Activated naive CD4-positive, alpha-beta T cell treated with anti-CD3 and anti-CD28 coated beads, Interleukin-2, amount 10 ng/mL, durations not matched to agents 7 days and 5 days (primary cell): ENCODE measurements at places on chromosomes 4 and X.

DNA sequence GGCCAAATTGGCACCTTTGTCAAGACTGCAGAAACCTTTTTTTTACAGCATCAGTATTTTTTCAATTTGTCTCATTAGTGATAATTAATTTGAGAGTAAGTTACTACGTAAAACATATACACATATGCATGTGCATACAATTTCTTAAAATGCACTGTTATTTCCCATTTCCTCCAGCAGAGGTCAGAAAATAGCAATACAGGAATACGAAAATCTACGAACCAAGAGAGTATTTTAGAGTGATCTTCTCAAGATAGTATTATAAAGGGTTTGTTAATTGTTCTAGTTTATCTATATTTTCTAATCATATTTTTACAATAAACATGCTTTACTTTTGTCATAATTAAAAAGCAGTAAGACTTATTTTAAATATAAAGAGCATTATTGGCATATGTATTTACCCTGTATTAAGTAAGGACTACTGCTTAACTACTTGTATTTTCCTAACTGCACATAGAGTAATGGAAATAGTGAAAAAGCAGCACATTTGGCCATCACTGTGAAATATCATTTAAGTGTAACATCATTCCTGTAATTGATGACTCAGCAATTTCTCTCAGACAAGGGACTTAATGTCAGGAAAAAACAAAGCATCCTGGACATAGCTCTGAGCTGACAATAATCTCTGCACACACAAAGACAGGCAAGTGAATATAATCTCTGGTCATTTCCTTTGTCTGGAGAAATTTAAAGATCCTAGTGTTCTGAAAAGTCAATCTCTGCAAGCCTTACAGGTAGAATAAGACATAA lies 45.6 kb downstream of the MAOB start:
- no peak for DNase-seq

- no peak for DNase-seq
Measured at GRCh38 chr4:172018358-172018757, 205.2 kb downstream of the GALNTL6 start.

GRCh38 chrX:31092476-31092875 lies 20.6 kb upstream of the FTHL17 start:
- no peak for DNase-seq

DNA sequence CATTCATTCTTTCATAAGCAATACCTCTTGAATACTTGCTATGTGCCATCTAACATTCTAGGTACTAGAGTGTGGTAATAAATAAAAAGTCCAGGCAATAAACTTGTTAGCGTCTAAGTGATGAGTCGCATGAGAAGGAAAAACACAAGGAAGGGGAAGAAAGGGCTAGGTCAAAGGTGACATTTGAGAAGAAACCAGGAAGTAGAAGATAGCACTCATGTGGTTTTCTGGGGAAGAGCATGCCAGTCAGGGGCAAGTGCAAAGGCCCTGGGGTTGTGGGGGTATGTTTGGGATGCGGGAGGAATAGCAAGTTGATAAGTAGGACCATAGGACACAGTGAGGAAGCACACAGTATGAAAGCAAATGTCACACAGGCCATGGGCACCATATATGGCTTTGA lies 157.0 kb downstream of the TSPAN5 start:
- no peak for DNase-seq

GRCh38 chr4:88418411-88418810 lies 38.5 kb upstream of the HERC5 start:
- no peak for DNase-seq

DNA sequence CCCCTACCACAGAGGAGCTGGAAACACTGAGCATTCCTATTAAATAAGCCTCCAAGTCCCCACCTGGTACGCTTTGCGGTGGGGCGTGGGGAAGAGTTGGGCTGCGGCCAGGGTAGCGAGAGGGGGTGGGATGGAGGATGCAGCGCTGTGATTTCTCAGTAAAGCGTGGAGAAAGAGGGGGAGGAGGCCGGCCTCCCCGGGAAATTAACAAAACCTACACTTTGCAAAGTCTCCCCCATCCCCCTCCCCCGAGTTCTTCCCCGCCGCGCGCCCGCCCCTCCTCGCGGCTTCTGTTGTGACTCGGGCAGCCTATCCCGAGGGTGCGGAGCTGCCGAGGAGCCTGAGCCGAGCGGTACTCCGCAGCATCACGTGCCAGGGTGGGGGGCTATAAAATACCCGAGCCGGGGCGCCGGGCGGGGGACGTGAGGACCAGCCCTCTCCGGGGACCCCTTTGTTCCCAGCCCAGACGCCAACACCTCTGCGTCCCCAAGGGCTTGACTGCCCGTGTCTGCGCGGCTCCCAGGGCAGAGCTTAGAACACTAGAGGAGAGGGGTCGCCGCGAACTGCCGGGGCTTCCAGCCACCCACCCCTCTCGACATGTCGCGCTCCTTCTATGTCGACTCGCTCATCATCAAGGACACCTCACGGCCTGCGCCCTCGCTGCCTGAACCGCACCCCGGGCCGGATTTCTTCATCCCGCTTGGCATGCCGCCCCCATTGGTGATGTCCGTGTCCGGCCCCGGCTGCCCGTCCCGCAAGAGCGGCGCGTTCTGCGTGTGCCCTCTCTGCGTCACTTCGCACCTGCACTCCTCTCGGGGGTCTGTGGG lies at the start of gene GSX2:
TSS of gene GSX2 (plus strand) at position 416 of the 827 bp plus-strand sequence. CDS start at position 598, 182 bp downstream.
- no peak for DNase-seq

DNA sequence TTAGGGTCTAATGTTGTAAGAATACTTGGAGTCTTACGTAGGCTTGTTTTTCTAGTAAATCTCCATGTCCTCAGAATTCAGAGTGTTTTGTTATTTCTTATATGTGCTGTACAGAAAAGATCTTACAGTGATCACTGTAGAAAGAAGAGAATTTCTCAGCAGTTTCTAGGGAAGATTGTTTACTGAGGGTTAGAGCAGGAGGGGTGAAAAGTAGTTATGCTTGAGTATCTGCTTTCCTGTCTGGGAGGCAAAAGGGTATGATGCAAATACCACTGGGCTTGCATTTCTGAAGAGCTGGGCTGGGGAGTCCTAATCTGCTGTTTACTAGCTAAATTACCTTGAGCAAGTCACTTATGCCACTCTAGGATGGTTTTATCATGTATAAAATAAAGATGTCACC lies 78.2 kb downstream of the BEND4 start:
- DNase-seq, result no peak

DNA sequence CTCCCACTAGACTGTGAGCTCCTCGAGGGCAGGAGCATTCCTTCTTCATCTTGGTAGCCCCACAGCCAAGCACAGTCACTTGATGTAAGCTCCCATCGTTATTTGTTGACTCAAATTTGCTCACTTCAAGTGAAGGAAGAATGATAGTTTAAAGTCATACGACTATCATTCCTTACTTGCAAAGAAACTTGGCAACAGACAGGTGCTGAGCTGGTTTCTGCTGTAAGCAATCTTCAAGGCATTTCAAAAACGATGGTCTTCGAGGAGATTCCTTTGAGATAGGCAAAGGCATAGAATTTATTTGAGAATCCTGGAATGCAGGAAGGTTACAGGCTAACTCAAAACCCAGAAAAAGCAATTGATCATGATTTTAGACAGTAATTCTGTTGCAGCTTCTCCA lies 64.8 kb downstream of the QDPR start:
- no peak for DNase-seq

DNA sequence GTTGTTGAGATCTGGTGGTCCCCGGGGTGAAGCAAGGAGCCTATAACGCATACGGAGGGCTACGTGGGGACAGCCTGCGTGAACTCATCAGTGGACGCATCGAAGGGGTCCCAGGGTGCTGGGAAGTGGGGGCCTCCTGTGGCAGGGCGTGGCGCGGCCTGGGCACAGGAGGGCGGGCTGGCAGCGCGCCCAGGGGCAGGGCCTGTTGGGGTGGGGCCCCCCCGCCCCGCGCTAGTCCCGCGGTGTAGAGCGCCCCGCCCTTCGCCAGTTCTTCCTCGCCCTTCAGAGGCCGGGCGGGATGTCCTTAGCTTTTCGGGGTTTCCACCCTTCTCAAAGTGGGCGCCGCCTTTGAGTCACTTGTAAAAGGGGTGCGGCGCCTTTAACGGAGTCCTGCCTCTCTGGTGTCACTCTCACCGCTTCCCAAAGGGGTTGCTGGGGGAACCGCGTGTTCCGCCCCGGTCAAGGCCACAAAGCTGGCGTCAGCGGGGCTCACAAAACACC lies 632 bp downstream of the PLP2 start:
- peak; percentile 82 for DNase-seq

GRCh38 chr4:180103794-180104193 lies 2139.4 kb upstream of the TENM3 start:
- DNase-seq, result no peak

DNA sequence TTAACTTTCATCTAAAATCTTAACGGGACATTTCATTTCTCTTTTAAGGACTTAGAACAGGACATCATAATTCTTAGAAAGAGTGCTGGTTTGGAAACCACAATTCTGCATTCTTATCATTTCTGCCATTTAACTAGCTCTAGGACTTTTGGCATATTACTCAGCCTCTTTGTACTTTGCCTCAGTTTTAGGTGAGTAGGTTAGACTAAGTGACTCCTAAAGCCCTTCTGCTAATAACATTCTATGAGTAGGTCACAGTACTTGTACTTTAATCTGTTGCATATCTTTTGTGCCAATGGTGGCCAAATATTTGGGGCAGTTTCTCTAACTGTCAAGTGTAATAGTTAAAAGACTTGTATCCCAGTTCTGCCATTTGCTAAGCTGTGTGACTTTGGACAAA lies 115.4 kb upstream of the NUDT6 start:
- DNase-seq, result no peak

DNA sequence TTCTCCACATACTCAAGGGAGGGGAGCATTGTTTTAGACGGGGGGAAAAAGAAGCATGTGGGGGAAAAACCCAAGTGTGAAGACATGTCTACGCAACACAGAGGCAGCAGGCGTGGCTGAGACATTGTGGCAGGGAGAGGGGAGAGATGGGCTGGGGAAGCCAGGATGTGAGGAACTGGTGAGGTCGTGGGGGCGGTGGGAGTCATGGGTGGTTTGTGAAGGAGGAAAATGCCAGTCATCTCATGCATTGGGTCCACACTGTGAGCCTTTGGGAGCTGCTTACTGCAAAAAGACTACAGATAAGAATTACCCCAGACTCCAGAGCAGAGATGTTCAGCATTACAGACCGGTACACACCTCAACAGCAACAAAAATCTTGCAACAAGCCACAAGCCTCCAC lies 2.1 kb downstream of the JAKMIP1 start:
- no peak for DNase-seq

DNA sequence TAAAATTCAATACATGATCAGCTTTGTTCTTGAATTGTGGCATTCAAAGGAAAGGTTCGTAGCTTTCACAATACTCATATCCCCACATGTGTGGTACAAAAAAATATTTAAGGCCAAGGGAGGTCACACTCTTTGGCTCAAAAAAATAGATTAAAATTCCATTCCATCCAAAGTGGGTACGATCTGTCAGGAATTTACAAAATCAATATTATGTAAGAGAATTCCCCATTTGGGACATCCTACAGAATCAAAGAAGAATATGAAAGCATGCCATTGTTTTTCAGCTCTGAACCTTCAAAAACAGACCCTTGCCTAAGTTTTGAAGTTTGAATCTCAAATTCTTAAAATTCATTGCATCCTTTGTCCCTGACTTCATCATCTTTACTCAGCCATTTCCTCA lies 85.8 kb downstream of the MID1 start:
- no peak for DNase-seq

GRCh38 chrX:23900220-23900797 lies 7.4 kb downstream of the APOO start:
- no peak for DNase-seq

DNA sequence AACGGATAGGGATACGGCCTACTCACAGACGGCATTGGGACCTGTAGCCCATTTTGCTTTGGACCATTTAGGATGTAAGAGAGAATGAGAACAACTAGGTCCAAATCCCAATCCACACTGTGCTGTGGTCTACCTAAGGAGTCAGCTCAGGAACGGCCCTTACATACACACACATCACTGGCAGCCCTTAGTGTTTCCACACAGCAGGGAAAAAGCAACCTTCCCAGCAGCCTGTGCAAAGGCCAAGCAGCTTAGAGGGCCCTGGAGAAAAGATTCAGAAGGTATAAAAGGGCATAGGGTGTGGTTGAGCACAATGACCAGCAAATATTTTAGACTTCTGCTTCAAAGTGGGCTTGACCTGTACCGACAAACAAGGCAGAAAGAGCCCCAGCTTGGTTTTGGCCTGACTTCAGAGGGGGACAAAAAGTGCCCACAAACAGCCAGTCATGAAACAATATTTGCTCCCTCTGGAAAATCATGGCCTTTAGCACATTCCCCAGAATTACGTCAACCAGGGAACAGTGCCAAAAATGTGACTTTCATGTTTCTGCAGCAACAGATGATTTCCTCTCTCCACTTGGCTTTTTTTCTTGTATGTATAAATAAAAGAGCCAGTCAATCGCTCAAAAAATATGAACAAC lies 359.5 kb upstream of the FGF16 start:
- no peak for DNase-seq

GRCh38 chr4:173191623-173192041 lies 23.0 kb downstream of the GALNT7 start:
- no peak for DNase-seq

- DNase-seq, result peak; percentile 24
Measured at GRCh38 chrX:23742174-23742696, 841 bp downstream of the ACOT9 start.

DNA sequence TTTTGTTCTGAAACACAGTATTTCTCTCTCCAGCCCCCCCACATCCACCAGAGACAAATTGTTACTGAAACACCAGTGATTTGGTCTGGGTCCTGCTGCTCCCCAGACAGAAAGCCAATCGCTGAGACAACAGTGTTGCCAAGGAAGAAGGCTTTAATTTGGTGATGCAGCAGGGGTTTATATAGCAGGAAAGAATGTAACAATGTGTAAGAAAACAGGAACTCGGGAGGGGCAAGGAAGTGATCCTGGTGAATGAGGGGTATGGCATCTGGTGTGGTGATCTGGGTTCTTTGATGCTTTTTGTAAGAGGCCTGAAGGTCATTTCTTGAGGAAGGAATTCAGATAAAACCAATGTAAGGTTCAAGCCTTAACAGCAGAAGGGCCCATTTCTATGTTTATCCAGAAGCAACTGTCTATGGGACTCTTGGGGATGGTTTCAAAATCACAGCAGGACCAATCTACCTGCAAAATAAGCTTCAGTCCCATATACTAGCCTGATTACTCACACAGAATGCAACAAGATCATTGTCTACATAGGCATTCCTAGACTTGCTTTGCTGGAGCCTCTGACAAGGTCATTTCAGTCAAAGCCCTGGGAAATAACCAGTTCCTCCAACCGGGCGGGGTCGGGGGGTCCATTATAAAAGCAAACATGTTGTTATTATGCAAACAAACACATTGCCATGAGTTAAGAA lies 445.2 kb upstream of the ZFP42 start:
- DNase-seq, result no peak

DNA sequence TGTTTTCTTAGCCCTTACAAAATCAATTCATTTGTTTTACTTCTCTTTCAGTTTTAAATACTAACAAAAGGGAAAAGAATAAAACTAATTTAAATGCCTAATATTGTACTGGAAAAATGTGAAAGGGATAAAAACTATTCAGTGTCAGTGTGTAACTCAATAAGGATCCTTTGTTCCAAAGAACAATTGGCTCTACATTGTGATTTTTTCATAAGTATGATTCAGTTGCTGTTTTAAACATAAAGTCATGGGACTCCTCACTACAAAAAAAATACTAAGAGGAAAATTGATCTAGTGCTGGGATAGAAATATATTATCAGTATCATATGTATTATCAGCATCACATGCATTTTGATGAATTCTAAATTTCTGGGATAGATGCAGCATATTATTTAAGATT lies 199.4 kb upstream of the TRAM1L1 start:
- no peak for DNase-seq
